Activated CD4-positive, alpha-beta T cell treated with anti-CD3 and anti-CD28 coated beads, Interleukin-2, amount 10 ng/mL, durations not matched to agents 7 days and 5 days (primary cell): ENCODE measurements at places on chromosomes 3 and 15.

- no peak for DNase-seq
Measured at GRCh38 chr3:13210221-13210975, 137.2 kb upstream of the IQSEC1 start.

DNA sequence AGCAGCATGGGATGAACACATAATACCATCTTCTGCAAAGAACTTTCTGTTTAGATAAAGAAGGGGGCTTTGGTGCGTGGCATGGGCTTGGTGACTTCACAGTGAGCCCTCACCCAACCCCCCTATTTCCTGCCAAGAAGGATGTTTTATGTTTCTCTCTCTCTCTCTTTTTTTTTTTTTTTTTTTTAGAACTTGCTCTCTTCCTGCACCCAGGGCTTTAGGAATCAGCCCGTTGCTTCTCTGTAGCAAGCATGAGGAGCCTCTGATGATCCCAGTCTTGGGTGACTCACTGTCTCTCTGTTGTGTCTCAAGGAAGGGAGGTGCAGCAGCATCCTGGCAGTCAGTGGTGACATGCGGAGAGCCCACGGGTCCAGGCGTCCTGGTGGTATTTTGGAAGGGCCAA is 49.1 kb downstream of the CCK start:
- peak; percentile 53 for DNase-seq

DNA sequence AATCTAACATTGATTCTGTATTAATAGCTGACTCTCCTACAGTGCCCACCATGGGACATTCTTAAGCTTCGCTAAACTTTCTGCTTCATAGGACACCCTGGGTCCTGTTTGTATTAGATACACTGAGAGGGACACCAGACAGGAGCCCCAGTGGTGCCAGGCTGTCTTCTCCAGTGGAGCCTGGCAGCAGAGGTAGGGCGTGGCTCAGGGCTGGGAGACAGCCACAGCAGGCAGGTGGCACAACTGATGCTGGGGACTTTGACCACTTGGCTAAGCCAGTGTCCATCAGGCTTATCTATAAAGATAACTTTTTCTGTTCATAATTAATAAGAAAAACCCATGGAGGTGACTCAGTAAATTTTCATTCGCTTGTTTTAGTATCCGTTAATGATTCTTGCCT is 21.8 kb downstream of the NIPA1 start:
- no peak for DNase-seq

DNA sequence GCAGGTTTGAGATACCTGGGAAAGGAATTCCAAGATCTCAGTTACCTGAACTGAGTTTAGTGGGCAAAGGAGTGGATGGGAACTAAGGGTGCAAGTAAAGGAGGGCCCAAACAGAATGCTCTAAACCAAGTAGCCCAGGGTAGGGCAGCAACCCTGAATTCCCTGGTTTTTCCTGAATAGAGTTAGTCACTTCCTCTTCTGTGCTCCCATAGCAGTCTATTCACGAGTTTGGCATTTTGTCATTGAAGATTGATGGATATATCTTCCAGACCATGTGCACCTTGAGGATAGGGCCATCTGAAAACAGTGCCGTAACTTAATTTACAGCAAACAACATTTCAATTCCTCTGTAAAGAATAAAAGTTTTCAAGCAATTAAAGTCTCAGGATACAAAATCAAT is 18.5 kb upstream of the PTX3 start:
- DNase-seq, result no peak

- DNase-seq, result peak; percentile 43
Measured at GRCh38 chr15:50353251-50353974, 1.6 kb downstream of the GABPB1 start.

- no peak for DNase-seq
Measured at GRCh38 chr3:66997560-66998112, 471 bp upstream of the KBTBD8 start.

GRCh38 chr15:65323071-65323511 is 18.6 kb downstream of the RNU5B-1 start:
- DNase-seq, result no peak

- DNase-seq, result no peak
Measured at GRCh38 chr3:58884453-58884852, 165.4 kb downstream of the CFAP20DC start.

DNA sequence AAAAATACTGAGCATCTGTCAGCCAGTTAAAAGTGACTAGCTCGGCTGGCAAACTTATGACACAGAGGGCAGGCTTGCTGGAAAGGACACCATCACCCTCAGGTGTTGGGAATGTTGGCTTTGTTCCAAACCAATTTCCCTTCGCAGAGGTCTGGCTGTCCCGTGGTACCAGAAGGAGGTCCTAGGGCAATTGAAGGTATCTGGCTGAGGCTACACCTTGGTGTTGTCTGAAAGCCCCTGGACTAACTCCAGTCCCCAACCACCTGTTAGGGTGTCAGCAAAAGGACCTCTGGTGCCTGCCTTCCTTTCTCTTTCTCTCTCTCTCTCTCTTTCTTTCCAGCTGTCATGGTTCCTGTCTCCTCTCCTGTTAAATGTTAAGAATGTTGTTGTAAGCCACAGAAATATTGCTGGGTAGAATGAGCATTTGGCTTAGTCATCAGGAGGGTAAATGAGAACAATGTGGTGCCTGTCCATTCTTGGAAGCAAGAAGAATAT is 12.5 kb downstream of the PRR20G start:
- no peak for DNase-seq
